ENCODE measurements at places on chromosomes 7 and 10.

- DNase-seq: no peak
These were observed 43.9 kb upstream of the SLC29A3 start for GRCh38 chr10:71274901-71275796.

- DNase-seq: no peak
These were observed 35.5 kb upstream of the TBX20 start for GRCh38 chr7:35289376-35289775.

DNA sequence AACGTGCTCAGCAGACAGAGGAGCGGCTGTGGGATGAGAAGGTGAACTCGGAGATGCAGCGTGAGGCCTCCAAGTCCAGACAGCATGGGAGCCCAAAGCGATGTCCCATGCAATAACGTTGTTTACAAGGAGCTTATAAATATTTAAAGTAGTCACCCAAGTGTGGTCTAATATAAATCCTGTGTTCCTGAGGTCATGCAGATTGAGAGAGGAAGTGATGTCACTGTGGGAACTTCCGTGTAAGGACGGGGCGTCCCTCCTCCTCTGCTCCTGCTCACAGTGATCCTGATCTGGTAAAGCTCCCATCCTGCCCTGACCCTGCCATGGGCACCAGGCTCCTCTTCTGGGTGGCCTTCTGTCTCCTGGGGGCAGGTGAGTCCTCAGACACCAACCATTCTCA, 94.7 kb upstream of the PRSS58 start:
- peak; percentile 37 for DNase-seq

GRCh38 chr10:44295644-44296241, 89.2 kb downstream of the CXCL12 start:
- DNase-seq: no peak

- no peak for DNase-seq
These were observed 52.4 kb upstream of the TNS3 start for GRCh38 chr7:47634273-47634672.

DNA sequence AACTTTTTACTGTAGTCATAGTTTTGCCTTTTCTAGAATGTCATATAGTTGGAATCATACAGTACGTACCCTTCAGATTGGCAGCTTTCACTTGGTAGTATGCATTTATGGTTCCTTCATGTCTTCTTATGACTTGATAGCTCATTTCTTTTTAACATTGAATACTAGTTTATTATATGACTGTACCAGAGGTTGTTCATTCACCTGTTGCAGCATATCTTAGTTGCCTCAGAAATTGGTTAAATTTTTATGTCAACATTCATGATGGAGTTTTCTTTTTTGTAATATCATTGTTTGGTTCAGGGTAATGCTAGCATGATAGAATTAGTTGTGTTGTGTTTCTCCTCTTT, 94.8 kb upstream of the CDK13 start:
- DNase-seq: no peak

DNA sequence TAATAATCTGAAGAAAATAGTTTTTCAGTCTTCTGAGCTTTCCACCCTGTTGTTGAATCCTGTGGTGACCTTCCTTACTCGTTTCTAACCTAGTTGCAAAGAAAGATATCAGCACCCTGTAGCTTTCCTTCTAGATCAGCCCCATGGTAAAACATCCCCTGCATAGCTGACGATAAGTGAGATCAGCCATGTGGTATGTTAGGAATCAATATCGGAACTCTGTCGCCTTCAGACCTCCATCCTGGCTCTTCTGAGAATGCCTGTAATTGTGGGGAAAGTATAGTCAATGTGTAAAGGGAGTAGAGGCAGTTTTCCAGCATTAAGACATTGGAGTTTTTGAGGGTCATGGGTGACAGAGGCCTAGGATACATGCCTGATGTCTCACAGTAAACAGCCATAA, 151.8 kb downstream of the LRRC4 start:
- DNase-seq: no peak

GRCh38 chr7:36962367-36962766, 238.1 kb upstream of the AOAH start:
- no peak for DNase-seq

All from CD4-positive, alpha-beta T cell treated with Interleukin-12 subunit alpha and Interleukin-12 subunit beta, for 1 hour (primary cell).